CD8-positive, alpha-beta memory T cell (primary cell): ENCODE measurements at places on chromosomes 2 and 18.

- no peak overlapping the region for H3K4me3 ChIP-seq
- H3K27me3 ChIP-seq: no peaks in the 10 kb centered on the region
- H3K36me3 ChIP-seq: no peaks in the 10 kb centered on the region
Measured at GRCh38 chr2:2674831-2675230, 343.8 kb upstream of the MYT1L start.

- no peak overlapping the region for H3K4me3 ChIP-seq
- H3K27ac ChIP-seq: no peak overlapping the region
- no peak for DNase-seq
- H3K27me3 ChIP-seq: no peaks in the 10 kb centered on the region
Measured at GRCh38 chr2:20390524-20391123, 40.0 kb upstream of the PUM2 start.

DNA sequence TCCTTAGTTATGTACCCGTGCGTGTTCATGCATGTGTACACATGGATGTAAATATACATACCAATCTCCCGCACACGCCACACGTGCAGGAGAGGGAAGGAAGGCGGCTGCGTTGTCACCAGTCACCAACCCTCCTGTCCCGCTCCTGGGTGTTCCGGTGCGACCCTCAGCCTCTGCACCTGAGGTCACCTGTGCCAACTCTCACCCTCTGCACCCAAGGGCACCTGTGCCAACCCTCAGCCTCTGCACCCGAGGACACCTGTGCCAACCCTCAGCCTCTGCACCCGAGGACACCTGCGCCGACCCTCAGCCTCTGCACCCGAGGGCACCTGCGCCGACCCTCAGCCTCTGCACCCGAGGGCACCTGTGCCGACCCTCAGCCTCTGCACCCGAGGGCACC, 192.8 kb upstream of the SALL3 start:
- H3K4me1 ChIP-seq: no peaks in the 10 kb centered on the region
- H3K27me3 ChIP-seq: no peaks in the 10 kb centered on the region
- no peak overlapping the region for H3K27ac ChIP-seq
- no peak overlapping the region for H3K4me3 ChIP-seq
- no peak for DNase-seq

- H3K27ac ChIP-seq: no peak overlapping the region
- H3K4me3 ChIP-seq: no peak overlapping the region
- DNase-seq: no peak
- no peaks in the 10 kb centered on the region for H3K4me1 ChIP-seq
Measured at GRCh38 chr2:160932960-160933359, 227.3 kb upstream of the TANK start.

- H3K27ac ChIP-seq: no peak overlapping the region
- H3K27me3 ChIP-seq: no peaks in the 10 kb centered on the region
- H3K4me1 ChIP-seq: peaks cover 17% of the 10 kb centered on the region
- H3K36me3 ChIP-seq: no peaks in the 10 kb centered on the region
- DNase-seq: no peak
Measured at GRCh38 chr2:24363301-24363700, 3.0 kb upstream of the ITSN2 start.

- no peaks in the 10 kb centered on the region for H3K36me3 ChIP-seq
- no peaks in the 10 kb centered on the region for H3K4me1 ChIP-seq
- H3K27me3 ChIP-seq: no peaks in the 10 kb centered on the region
- no peak for DNase-seq
- H3K27ac ChIP-seq: no peak overlapping the region
Measured at GRCh38 chr2:151052850-151053660, 208.6 kb downstream of the RBM43 start.

- H3K4me3 ChIP-seq: no peak overlapping the region
- no peaks in the 10 kb centered on the region for H3K27me3 ChIP-seq
- H3K4me1 ChIP-seq: no peaks in the 10 kb centered on the region
- no peak overlapping the region for H3K27ac ChIP-seq
Measured at GRCh38 chr2:199833525-199833924, 17.5 kb downstream of the FTCDNL1 start.

DNA sequence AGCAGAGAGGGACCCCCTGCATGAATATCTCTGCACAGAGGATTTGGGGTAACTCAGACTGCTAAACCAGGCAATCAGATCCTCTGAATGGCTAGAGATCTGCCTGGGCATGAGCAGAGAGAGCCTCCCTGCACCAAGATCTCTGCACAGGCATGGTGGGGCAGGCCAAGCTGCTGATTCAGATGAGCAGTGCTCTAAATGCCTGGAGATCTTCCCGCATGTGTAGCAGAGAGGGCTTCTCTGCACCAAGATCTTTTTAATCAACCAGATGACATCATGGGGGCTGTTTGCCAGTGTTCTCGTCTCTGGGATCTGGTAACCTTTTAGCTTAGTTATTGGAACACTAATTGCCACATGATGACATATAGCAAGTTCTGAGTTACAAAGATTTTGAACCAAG, 301.3 kb upstream of the GALNT5 start:
- no peaks in the 10 kb centered on the region for H3K27me3 ChIP-seq
- DNase-seq: no peak
- no peak overlapping the region for H3K4me3 ChIP-seq

GRCh38 chr2:148875387-148876051, 492 bp downstream of the KIF5C start:
- no peak for DNase-seq
- H3K36me3 ChIP-seq: no peaks in the 10 kb centered on the region
- H3K4me3 ChIP-seq: peak overlapping the region; percentile 28
- peaks cover 5% of the 10 kb centered on the region for H3K4me1 ChIP-seq

DNA sequence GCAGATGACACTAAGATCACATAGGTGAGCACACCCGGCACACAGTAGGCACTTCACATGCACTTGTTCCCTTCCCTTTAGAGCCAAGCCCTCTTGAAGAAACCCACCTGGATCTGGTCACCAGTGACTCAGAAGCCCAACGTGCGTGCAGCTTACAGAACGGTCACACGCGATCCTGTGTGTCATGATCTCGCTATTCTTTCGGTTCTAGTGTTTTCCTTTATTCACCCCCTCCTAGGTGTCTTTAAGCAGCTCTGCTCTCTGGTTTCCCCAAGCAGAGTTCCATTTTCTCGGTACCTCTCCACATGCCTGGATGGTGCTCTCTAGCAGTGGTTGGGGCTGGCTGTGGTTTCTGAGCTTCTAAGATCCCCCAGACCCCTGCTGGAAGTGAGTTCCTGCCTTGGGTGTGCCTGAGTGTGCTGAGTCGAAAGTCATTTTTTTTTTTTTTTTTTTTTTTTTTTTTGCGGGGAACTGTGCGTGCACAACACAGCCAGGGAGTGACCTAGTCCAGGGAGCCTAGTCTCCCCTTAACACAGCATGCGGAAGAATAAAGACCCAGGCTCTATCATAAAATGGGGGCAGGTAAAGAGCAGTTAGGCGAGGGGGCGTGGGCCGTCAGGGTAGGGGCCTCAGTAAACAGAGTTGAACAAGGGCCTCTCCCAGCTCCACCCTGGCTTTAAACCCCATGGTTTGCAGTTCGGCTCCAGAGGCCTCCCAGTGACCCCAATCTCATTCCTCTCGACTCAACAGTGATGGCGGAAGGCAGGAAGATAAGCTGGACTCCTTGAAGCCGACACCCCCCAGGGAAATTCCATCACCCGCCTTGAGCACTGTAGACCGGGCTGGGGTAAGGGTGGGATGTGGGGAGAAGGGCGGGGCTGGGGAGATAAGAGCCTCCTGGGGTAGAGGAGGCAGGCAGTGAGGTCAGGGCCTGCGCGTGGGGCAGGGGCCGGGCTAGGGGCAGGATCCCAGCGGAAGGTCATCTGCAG, 29.8 kb upstream of the DNMT3A start:
- no peak overlapping the region for H3K4me3 ChIP-seq
- H3K27me3 ChIP-seq: no peaks in the 10 kb centered on the region
- no peaks in the 10 kb centered on the region for H3K36me3 ChIP-seq
- H3K4me1 ChIP-seq: peaks cover 6% of the 10 kb centered on the region
- no peak overlapping the region for H3K27ac ChIP-seq

DNA sequence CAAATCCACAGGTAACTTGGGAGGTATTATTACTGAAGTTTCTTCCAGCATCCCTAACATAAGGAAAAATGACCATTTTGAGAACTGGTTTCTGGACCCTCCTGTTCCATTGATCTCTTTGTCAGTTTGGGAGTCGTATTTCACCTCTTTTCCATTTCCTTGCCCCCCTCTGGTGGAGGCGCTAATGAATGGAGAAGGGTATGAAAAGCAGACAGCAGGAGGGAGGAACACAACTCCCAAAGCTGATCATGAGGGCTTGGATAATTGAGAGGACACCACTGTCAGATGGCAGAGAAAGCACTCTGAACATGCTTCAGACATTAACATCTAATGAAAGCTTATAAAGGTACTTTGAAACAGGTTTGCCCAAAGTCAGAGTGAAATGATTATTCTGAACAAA, 56.6 kb upstream of the TLK1 start:
- no peaks in the 10 kb centered on the region for H3K4me1 ChIP-seq
- H3K27ac ChIP-seq: no peak overlapping the region
- no peak overlapping the region for H3K4me3 ChIP-seq

GRCh38 chr2:32721376-32721775, 93.5 kb downstream of the TTC27 start:
- DNase-seq: no peak
- H3K4me3 ChIP-seq: no peak overlapping the region
- H3K27ac ChIP-seq: no peak overlapping the region
- H3K4me1 ChIP-seq: no peaks in the 10 kb centered on the region

DNA sequence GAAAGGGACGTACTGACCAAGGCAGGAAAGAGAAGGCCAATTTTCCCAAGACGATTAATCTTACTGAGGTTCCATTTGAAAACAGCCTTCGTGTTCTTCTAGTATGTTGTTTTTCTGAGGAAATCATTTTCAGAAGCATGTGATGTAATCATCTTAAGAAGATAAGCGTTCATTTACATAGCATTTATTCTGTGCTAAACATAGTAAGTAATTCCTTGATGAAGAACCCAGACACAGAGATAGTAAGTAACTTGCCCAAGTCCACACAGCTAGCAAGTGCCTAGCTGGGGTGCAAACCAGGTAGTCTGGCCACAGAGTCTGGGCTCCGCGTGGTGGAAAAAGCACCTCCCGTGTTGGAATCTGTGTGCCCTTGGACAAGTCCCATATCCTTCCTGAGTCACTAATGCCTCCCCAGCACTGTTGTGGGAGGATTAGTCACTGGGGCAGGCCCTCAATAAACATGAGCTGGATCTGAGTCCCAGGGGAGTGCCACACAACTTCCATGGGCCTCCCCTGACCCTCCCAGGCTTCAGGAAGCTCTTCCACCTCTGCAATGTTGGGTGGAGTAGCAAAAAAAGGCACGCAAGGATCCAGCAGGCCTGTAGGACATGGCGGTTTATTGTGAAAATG, 26.9 kb upstream of the ASAP2 start:
- H3K36me3 ChIP-seq: no peaks in the 10 kb centered on the region
- no peaks in the 10 kb centered on the region for H3K4me1 ChIP-seq
- no peak overlapping the region for H3K27ac ChIP-seq
- DNase-seq: no peak

GRCh38 chr2:102848366-102848839, 86.6 kb downstream of the TMEM182 start:
- no peaks in the 10 kb centered on the region for H3K4me1 ChIP-seq
- H3K27ac ChIP-seq: no peak overlapping the region
- no peak for DNase-seq
- no peaks in the 10 kb centered on the region for H3K36me3 ChIP-seq

GRCh38 chr2:5983511-5984272, 291.5 kb downstream of the SOX11 start:
- no peaks in the 10 kb centered on the region for H3K36me3 ChIP-seq
- no peak overlapping the region for H3K27ac ChIP-seq

GRCh38 chr2:27814758-27815157, 43.2 kb downstream of the MRPL33 start:
- no peak overlapping the region for H3K4me3 ChIP-seq
- H3K27ac ChIP-seq: no peak overlapping the region
- no peaks in the 10 kb centered on the region for H3K4me1 ChIP-seq
- no peak for DNase-seq

DNA sequence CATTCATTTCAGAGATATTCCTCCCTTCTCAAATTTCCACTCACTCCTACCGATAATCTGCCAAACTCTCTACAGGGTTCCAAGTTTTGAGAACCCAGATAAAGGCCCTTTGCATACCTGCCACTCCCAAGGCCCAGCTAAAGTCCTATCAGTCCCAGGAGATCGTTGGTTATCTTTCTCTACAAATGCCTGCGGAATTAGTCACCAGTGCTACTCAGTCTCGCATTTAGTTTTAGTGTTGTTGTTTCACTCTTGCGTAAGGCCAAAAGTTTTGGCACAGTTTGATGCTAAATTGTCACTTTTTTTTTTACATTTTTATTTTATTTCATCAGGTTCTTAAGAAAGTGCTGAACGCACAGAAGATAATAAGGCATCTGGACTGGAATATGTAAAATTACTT, 29.2 kb upstream of the SETBP1 start:
- H3K4me1 ChIP-seq: no peaks in the 10 kb centered on the region
- DNase-seq: no peak
- no peaks in the 10 kb centered on the region for H3K27me3 ChIP-seq
- no peak overlapping the region for H3K4me3 ChIP-seq
- H3K27ac ChIP-seq: no peak overlapping the region

DNA sequence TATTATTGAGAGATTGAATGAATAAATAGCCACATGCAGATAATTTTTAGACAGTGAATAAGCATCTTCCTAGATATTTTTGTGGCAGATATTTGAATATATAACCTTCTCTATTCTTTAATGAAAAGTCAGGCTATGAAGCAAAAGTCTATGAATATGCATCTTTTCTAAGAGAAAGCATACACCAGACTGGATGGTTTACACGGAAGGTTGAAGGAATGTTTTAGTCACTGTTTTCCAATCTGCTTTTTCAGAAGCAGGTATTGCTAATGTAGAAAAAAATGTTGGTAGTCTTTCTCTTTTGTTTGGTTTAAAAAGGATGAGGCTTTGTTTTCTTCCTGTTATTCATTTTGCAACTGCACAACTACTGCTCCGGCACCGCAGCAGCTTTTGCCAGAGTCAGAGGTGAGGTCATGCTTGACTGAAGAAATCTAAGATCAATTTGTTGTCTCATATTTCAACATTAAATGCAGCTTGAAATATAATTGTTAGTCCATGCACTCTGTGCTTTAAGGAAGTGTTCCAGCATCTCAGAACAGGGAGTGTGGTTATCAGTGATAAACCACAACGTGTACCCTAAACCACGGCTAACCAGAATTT, 1540.8 kb upstream of the PIK3C3 start:
- no peak overlapping the region for H3K27ac ChIP-seq
- H3K4me1 ChIP-seq: no peaks in the 10 kb centered on the region
- H3K4me3 ChIP-seq: no peak overlapping the region
- no peaks in the 10 kb centered on the region for H3K27me3 ChIP-seq
- no peak for DNase-seq

- H3K4me3 ChIP-seq: no peak overlapping the region
- DNase-seq: no peak
- no peaks in the 10 kb centered on the region for H3K27me3 ChIP-seq
- H3K36me3 ChIP-seq: no peaks in the 10 kb centered on the region
Measured at GRCh38 chr2:226699321-226699720, 100.3 kb downstream of the IRS1 start.

DNA sequence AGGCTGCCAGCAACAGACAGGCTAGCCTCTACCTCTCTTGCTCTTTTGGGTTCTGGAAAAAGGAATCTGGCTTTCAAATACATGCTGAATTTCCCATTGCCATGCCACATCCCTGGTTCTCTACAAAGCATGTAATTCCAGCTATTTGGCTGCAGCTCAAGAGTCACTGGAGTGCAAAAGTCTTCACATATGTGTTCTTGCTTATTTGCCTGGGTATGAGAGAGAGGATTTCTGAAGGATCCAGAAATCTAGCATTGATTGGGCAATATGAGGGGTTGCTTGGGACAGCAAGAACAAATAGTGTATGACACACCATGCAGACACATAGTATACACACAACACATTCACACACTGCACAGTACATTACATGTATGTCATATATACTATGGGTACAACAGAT, 30.7 kb upstream of the LGALSL start:
- H3K36me3 ChIP-seq: no peaks in the 10 kb centered on the region
- H3K4me1 ChIP-seq: no peaks in the 10 kb centered on the region
- H3K27ac ChIP-seq: no peak overlapping the region
